ENCODE measurements at places on chromosomes 7 and 10.

DNA sequence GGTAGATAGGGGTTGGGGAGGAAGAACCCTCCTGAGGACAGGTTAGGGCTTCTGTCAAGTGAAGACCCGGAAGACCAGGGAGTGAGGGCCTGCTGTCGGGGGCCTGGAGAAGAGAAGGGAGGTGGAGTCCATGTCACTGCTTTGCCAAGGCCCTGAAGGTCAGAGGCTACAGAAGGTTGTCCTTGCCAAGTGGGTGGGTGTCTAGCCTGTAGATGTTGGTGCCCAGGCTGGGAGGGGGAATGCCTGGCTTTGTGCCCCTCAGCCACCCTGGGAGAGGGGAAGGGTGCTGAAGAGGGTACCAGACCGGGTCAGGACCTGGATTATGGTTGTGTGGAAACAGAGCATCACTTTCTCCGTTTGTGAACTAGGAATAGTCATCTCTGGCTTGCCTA lies 67.2 kb upstream of the AQP1 start:
- no peak for DNase-seq

GRCh38 chr7:4461531-4461930 lies 220.6 kb upstream of the FOXK1 start:
- no peak for DNase-seq

DNA sequence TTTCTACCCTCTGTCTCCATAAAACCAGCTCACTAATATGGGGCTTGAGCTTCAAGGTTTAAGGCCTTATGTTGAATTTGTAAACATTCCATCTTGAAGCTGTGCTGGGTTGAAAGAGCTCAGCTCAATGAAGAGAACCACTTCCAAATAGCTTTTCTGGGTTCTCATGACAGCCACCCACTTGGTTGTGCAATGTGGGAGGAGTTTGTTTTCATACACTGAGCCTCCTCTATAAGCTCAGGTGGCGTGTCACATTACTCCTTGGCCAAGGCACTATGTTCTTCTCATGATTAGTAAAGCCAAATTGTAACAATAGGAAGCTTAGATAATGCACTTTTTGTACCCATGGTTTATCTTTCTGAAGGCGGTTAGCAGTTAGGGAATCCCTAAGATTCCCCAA lies 265.6 kb downstream of the PTEN start:
- DNase-seq, result no peak

GRCh38 chr10:103041391-103041790 lies 123.3 kb downstream of the CNNM2 start:
- no peak for DNase-seq

GRCh38 chr10:43131906-43132305 lies 6.3 kb upstream of the CSGALNACT2 start:
- DNase-seq, result no peak

DNA sequence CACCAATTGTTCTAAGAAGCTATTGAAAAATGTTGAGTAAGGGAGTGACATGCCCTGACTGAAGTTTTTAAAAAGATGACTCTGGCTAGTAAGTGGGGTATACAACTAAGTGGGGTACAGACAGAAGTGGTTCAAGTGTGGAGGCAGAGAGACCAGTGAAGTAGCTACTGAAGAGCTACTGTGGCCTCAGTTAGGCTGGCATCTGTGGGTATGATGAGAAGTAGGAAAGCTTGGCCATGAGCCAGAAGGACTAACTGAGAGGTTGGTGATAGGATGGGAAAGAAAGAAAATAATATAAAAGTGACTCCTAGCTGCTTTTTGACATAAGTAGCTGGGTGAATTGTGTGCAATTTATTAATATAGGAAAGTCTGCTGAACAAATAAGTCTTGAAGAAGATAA lies 176.6 kb downstream of the SEMA3D start:
- no peak for DNase-seq
